ENCODE measurements at places on chromosomes 3 and 15.

DNA sequence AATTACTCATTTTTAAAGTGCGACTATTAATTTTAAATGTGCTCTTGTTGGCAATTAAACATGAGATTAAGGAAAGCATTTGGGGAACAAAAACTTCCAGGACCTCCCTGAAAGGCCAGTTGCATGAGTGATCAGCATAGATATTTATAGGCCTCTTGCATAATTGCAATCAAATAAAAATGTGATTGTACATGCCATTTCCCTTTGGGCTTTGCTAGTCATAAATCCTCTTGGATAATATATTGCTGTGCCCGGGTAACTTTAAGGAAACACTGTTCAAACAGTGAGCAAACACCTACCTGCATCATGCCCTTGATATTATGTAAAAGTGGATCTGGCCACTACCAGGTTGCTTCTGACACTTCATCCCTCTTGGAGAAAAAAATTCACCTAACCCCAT lies 239.1 kb downstream of the MCTP2 start:
- DNase-seq = no peak
- H3K27me3 ChIP-seq = no peaks in the 10 kb centered on the region
- no peak overlapping the region for H3K4me3 ChIP-seq
- no peaks in the 10 kb centered on the region for H3K4me1 ChIP-seq
- no peaks in the 10 kb centered on the region for H3K36me3 ChIP-seq

DNA sequence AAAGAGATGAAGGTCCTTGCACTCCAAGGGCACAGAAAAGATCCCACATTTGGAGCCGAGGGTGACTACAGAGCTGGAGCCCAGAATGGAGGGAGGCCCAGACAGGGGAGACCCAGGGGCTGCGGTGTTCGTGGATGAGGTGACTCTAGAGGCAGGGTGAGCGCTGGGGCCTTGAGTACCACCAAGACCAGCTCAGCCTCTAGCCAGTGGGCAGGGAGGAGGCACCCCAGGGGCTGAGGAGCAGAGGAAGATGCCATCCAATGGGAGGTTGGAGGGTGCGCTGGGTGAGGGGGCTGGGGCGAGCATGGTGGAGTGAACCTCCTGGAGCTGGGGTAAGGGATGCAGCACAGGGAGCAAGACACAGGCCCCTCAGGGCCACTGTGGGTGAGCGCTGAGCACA lies 13.3 kb downstream of the RRP9 start:
- peaks cover 5% of the 10 kb centered on the region for H3K36me3 ChIP-seq
- H3K27ac ChIP-seq = no peak overlapping the region
- H3K4me1 ChIP-seq = no peaks in the 10 kb centered on the region

- H3K27me3 ChIP-seq = no peaks in the 10 kb centered on the region
- no peak overlapping the region for H3K27ac ChIP-seq
- H3K4me3 ChIP-seq = no peak overlapping the region
- peaks cover 16% of the 10 kb centered on the region for H3K36me3 ChIP-seq
- DNase-seq = no peak
Observed at GRCh38 chr15:59013246-59013873, 25.9 kb downstream of the RNF111 start.

DNA sequence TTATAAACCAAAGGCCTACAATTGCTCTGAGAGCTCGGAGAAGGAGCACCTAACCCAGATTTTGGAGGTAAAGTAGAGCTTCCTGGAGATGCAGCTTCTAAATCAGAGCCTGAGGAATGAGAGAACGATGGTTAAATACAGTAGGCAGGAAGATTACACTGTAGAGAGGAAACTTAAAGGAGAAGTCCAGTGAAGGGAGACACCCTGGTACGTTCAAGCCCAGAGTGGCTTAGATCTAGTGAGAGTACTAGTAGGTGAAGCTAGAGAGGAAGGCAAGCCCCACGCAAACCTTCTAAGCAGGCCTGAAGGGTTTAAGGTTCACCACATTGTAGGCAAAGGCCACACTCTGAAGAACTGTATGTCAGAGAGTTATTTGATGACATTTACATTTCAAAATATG lies 33.4 kb downstream of the SLC49A4 start:
- H3K27ac ChIP-seq = peak overlapping the region; percentile 50
- peaks cover 8% of the 10 kb centered on the region for H3K36me3 ChIP-seq
- DNase-seq = no peak
- no peaks in the 10 kb centered on the region for H3K4me1 ChIP-seq
- H3K4me3 ChIP-seq = no peak overlapping the region

- H3K36me3 ChIP-seq = peaks cover 6% of the 10 kb centered on the region
- H3K27ac ChIP-seq = no peak overlapping the region
- H3K4me1 ChIP-seq = no peaks in the 10 kb centered on the region
- no peak overlapping the region for H3K4me3 ChIP-seq
- DNase-seq = peak; percentile 5
- H3K27me3 ChIP-seq = no peaks in the 10 kb centered on the region
Observed at GRCh38 chr3:123122525-123123315, 55.9 kb downstream of the PDIA5 start.

DNA sequence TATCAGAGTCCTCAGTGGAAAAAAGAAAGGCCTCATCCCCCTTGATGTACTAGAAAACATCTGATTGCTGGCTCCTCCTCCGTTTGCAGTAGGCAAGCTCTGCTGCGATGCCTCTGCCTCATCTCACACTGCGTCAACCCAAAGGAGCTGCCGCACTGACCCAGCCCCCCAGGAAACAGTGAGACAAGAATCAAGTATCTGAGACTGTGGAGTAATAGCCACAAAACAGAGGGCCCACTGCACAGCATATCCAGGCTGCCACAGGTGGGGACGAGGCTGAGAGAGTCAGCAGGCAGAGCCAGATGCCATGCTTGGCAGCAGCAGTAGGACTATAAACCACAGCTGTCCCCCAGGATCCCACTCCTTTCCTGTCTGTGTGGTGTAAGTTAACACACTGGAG lies 165.9 kb downstream of the STAC start:
- H3K27me3 ChIP-seq = peaks cover 4% of the 10 kb centered on the region
- H3K36me3 ChIP-seq = no peaks in the 10 kb centered on the region
- H3K27ac ChIP-seq = no peak overlapping the region
- DNase-seq = no peak
- H3K4me3 ChIP-seq = no peak overlapping the region

DNA sequence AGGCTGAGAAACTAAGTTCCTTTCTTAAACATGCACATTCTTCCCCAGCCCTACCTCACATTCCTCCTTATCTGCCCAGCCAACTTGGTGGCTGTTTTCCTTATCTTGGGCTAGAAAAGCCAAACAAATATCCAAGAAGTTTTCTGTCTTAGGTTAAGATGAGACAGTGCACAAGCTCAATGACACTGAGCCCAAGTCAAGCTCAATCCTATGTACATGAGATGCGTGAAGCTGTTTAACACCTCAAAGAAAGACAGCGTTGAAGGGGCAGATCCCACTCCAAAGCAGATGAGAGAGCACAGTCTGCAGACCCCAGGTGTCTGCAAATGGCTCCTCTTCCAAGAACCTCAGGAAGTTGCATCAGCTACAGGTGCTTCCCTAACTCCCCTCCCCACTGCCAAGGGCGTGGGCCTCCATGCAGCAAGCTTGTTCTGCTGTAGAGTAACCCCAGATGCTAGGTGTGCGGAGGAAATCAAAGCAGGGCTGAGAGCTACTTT lies 16.6 kb downstream of the LRRC2 start:
- H3K4me3 ChIP-seq = no peak overlapping the region
- peak overlapping the region; percentile 65 for H3K27ac ChIP-seq
- peaks cover 18% of the 10 kb centered on the region for H3K36me3 ChIP-seq
- no peak for DNase-seq

- H3K27me3 ChIP-seq = peaks cover 7% of the 10 kb centered on the region
- H3K36me3 ChIP-seq = no peaks in the 10 kb centered on the region
- DNase-seq = no peak
- H3K4me1 ChIP-seq = peaks cover 11% of the 10 kb centered on the region
- no peak overlapping the region for H3K4me3 ChIP-seq
- H3K27ac ChIP-seq = peak overlapping the region; percentile 46
Observed at GRCh38 chr3:39332525-39332924, 3.0 kb downstream of the CCR8 start.

DNA sequence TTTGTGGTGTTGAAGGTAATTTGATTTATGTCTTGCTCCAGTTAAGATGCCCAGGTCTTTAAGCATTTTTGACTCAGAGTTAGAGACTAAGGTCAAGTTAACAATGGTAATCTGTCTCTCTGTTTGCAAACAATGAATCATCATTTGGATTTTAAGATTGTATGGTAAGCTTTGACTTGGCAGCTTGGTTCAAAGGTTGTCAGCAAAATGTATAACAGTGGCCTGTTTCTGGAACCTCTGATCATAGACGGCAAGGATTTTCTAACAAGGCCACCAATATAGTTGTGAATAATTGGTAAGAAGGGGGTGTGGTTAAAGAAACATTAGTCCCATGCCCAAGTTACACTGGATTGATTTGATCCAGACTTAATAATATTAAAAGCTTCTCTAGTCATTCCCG lies 775.2 kb upstream of the GOLIM4 start:
- no peaks in the 10 kb centered on the region for H3K27me3 ChIP-seq
- DNase-seq = no peak
- no peak overlapping the region for H3K4me3 ChIP-seq
- H3K4me1 ChIP-seq = no peaks in the 10 kb centered on the region
- H3K27ac ChIP-seq = no peak overlapping the region
- H3K36me3 ChIP-seq = no peaks in the 10 kb centered on the region

GRCh38 chr3:196513697-196514349 lies 1.3 kb downstream of the SMCO1 start:
- no peaks in the 10 kb centered on the region for H3K36me3 ChIP-seq
- H3K4me3 ChIP-seq = no peak overlapping the region
- peaks cover 10% of the 10 kb centered on the region for H3K27me3 ChIP-seq
- peaks cover 4% of the 10 kb centered on the region for H3K4me1 ChIP-seq
- no peak overlapping the region for H3K27ac ChIP-seq

DNA sequence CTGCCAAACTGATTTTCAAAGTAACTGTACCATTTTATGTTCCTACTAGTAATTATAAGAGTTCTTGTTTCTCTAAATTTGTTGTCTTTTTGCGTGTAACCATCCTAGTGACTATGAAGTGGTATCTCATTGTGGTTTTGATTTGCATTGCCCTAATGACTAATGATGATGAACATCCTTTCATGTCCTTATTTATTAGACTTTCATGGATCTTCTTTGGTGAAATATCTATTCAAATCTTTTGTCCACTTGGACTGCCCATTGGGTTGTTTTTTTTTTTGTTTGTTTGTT lies 3.6 kb downstream of the OXSR1 start:
- H3K4me3 ChIP-seq = no peak overlapping the region
- H3K4me1 ChIP-seq = peaks cover 81% of the 10 kb centered on the region
- H3K27me3 ChIP-seq = peaks cover 3% of the 10 kb centered on the region

GRCh38 chr3:131503320-131503635 lies 507 bp upstream of the MRPL3 start:
- H3K4me3 ChIP-seq = peak overlapping the region; percentile 98
- peaks cover 38% of the 10 kb centered on the region for H3K4me1 ChIP-seq
- DNase-seq = no peak

DNA sequence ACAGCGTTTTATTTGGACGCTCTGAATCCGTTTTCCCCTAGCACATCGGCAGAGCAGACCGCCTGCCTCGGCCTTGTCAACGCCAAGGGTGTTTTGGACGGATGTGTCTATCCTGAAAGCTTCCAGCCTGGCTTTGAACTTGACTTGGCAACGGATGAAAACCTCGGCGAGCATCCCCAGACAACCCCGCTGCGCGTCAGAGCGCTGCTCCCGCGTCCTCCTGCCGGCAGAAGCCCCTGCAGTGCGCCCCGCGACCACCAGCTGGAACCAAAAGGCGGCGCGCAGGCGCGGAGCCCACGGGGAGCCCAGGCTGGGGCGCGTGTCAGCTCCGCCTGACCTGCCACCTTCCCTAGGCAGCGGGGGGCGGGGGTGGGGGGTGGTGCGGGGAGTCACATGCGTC lies 26.2 kb upstream of the ARL8B start:
- no peak for DNase-seq
- H3K4me1 ChIP-seq = no peaks in the 10 kb centered on the region
- H3K27ac ChIP-seq = no peak overlapping the region
- H3K27me3 ChIP-seq = peaks cover 60% of the 10 kb centered on the region

DNA sequence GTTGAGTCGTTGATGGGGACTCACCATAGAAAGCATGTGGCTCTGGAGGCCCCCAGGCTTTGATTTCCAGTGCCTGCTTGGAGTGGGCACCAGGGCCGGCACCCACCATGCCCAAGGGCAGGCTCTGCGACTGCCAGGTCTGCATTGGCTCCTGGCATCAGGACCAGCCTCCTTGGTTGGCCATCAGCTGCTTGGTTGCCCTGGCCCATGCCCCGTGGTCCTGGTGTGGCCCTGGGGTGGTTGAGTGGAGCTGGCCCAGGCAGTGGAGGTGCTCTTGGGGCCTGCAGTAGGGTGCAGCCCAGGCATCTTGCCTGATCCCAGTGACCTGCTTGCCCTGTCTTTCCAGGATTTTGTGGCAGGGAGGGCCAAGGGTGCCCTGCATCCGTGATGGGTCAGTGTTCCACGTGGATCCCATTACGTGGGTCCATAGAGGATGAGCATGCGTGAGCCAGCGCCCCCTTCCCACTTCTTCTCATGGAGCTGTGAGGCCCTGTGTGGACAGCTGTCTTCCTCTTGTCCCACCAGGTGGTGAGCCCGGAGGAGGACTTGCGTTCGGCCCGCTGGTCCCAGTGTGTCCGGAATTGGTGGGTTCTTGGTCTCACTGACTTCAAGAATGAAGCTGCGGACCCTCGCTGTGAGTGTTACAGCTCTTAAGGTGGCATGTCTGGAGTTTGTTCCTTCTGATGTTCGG lies 187.0 kb downstream of the UBE3A start:
- H3K27me3 ChIP-seq = no peaks in the 10 kb centered on the region
- no peaks in the 10 kb centered on the region for H3K36me3 ChIP-seq
- no peak for DNase-seq
- H3K4me1 ChIP-seq = no peaks in the 10 kb centered on the region
- H3K4me3 ChIP-seq = no peak overlapping the region

DNA sequence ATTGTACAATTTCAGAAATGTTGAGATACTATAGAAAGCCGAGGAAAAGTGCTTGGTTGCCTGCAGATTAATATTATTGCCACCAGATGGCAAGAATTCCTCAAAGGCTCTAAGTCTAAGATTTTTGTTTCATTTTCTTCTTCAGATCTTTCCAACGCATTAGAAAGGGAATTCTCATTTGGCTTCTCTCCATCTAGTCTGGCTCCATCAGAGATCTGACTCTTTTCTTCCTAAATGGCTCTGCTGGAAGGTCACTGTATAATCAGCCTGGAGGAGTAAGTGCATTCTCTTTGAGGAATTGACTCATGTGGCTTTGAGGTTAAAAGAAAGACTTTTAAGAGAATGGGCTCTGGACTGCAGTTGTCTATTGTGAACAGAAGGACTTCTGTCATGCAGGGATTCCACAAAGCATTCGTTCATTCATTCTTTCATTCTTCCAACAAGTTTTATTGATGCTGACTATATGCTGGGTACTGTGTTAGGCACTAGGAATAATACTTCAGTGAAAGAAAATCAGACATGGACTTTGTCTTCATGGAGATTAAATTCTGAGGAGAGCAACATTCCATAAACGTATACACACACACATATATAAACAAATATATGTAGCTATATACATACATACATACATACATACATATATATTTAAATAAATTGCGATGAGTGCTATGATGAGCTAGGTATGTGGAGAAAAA lies 55.3 kb downstream of the SLC28A2 start:
- H3K4me3 ChIP-seq = peak overlapping the region; percentile 14
- no peak for DNase-seq
- H3K36me3 ChIP-seq = no peaks in the 10 kb centered on the region
- H3K27me3 ChIP-seq = peaks cover 26% of the 10 kb centered on the region
- peaks cover 7% of the 10 kb centered on the region for H3K4me1 ChIP-seq

GRCh38 chr3:129120254-129121004 lies 1.2 kb downstream of the RAB43 start:
- no peaks in the 10 kb centered on the region for H3K27me3 ChIP-seq
- H3K4me3 ChIP-seq = peak overlapping the region; percentile 91
- H3K4me1 ChIP-seq = peaks cover 53% of the 10 kb centered on the region
- DNase-seq = peak; percentile 98

GRCh38 chr3:105826778-105827634 lies 41.8 kb downstream of the CBLB start:
- no peak overlapping the region for H3K4me3 ChIP-seq
- H3K36me3 ChIP-seq = peaks cover 67% of the 10 kb centered on the region
- no peak for DNase-seq
- peaks cover 66% of the 10 kb centered on the region for H3K4me1 ChIP-seq
- H3K27me3 ChIP-seq = no peaks in the 10 kb centered on the region
- H3K27ac ChIP-seq = peak overlapping the region; percentile 64
